Urothelium cell line (cell line): ENCODE measurements at places on chromosomes 5 and 9.

DNA sequence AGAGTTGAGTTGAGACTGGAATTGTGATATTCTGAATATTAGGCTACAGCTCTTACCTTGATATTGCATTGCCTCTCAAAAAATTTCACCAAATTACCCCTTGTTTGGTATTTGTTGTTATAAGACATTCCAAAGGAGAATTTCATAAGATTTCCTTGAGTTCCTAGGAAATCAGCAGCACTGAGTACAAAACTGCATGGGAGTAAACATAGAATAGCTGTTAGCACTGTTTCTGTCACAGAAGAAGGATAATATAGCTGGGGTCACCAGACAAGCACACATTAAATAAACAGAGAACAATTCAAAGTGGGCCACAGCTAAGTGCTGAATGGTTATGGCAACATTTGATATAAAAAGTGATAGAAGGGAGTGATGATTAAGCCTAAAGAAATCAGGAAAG is 724.3 kb downstream of the PRELID2 start:
- DNase-seq = no peak

DNA sequence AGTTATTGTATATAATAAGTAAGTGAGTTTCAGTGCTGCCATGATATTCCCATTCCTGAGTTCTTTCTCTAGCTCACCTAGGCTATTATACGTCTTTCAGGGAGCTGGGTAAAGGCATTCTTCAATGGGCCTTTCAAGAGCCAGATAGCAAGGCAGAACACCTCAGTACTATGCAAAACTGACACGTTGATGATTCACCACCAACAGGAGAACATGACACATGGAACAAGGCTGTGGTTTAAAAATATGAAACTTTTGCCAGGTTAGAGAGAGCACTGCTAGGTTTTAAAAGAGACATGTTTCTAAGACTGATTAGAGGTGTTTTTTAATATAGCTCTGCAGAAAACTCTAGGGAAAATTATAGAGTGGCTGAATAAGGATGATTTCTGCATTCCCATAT is 95.9 kb downstream of the UGCG start:
- peak; percentile 75 for DNase-seq

GRCh38 chr5:102815540-102816332 is 60.6 kb downstream of the PAM start:
- DNase-seq = no peak

GRCh38 chr9:28999057-28999456 is 1425.8 kb upstream of the C9orf72 start:
- no peak for DNase-seq

GRCh38 chr5:164341056-164341619 is 835.7 kb downstream of the MAT2B start:
- DNase-seq = no peak

DNA sequence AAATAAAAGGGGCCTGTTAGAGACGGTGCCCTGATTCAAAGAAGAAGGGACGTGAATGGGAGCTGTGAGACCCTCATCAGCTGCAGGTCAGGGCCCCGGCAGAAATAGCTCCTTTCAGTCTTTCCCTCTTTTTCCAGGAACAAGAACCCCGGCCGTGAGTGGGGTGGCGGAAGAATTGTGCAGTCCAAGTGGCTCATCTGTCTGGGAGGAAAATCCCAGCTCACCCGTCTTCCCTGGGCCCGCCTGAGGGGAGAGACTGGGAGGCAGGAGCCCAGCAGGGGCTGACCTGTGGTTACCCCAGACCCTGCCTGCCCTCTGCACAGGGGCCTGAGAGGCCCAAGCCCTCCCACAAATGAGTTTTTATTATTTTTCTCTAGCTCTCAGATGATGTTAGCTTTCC is 24.8 kb upstream of the CSF1R start:
- DNase-seq = no peak

GRCh38 chr9:108869092-108869725 is 7.1 kb downstream of the ACTL7A start:
- peak; percentile 73 for DNase-seq

- DNase-seq = peak; percentile 61
Observed at GRCh38 chr9:70588381-70588780, 173.9 kb upstream of the KLF9 start.

DNA sequence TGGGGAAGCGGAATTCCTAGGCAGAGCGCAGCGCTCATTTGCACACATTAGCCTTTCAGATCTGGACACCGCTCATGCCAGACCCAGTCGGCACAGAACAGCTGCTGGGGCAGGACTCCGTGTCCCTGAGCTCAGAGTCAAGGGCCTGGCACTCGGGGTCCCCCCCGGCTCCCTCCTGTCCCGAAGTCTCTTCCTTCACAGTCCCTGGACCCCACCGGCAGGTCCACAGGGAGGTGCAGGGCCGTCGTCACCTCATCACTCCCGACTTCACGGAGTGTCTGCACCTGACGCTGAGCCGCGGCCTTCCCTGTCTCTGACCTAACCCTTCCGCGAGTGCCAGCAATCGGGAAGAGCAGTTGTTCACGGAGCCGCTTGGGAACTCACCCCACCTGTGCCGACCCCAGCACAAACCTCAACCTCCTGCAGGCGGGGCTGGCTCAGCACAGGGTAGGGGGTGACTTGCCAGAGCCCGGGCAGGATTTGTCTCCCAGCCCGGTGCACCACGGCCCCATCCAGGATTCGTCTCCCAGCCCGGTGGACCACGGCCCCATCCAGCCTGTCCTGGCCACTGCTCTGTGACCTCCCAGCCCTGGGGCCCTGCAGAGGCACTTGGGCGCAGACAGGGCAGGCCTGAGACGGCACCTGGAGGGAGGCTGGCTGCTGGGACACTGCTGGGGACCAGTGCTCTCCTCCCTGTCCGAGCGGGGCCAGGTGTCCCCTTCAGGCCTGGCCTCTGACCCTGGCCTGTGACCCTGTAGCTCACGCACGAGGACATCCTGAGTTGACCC is 9.9 kb upstream of the SLC9A3 start:
- no peak for DNase-seq

DNA sequence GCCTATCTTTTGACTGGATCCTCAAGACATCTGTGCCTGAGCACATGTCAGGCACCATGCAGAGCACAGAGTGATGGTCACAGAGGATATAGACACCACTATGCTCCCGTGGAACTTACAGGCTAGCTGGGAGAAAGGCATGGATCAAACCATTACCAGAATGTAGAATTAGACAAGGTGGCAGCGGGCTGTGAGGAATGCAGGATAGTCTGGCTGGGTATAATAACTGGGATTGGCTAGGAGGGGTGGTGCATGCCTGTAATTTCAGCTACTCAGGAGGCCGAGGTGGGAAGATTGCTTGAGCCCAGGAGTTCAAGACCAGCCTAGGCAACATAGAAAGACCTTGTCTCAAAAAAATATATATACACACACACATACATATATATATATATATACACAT is 50.3 kb downstream of the ASS1 start:
- DNase-seq = no peak

- no peak for DNase-seq
Observed at GRCh38 chr5:142636093-142636492, 49.8 kb downstream of the FGF1 start.

DNA sequence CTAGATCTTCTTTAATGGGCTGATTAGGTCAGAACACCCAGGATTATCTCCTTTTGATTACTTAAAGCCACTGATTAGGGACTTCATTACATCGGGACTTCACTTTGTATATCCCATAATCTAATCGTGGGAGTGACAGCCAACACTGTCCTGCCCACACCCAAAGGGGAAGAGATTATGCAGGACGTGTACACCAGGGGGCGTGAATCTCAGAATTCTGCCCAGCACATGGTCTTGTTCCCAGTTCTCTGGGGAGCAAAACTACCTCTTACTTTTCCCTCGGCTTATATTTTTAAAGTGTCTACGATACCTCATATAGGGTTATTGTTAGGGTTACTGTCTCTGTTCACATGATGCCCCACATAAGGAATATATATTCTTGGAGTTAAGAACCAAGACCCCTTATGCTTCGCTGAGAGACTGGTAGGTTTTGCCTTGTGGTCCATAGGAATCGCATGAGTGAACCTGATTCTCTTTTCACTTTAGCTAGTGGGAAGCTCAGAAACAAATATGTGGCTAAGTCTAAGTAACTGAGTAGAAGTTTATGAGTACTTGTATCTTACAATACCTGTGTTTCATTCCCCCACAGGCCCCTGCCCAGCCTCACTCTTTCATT is 192.7 kb downstream of the GNA14 start:
- peak; percentile 44 for DNase-seq

GRCh38 chr5:176619203-176619568 is 9.2 kb upstream of the GPRIN1 start:
- DNase-seq = no peak

- no peak for DNase-seq
Observed at GRCh38 chr9:96204853-96205252, 97.1 kb downstream of the HSD17B3 start.

- DNase-seq = no peak
Observed at GRCh38 chr9:2477755-2478154, 143.8 kb upstream of the VLDLR start.

DNA sequence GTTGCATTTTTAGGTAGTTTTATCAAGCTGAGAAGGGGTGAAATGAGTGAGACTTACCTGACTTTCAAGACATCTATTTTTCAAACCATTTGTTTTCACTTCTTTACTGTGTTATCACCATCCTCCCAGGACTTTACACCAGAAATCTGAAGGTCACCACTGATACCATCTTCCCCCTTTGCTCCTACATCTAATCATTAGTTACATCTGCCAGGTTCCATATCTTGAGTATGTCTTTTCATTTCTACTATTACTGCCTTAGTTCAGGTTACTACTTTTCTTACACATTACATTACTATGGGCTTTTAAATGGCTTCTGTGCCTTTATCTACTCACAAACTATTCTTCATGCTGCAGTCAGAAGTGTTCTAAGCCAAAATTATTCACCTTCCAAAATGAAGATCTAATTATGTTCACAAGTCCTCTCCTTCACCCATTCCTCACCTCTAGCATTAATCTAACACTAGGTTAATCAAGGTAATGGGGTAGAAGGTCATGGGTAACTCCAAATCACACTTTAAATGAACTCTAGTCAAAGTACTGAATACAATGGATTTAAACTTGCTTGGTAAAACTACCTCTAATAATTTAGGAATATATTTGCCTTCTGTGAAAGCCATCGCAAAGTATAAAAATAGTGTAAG is 2.1 kb upstream of the HSDL2 start:
- no peak for DNase-seq

DNA sequence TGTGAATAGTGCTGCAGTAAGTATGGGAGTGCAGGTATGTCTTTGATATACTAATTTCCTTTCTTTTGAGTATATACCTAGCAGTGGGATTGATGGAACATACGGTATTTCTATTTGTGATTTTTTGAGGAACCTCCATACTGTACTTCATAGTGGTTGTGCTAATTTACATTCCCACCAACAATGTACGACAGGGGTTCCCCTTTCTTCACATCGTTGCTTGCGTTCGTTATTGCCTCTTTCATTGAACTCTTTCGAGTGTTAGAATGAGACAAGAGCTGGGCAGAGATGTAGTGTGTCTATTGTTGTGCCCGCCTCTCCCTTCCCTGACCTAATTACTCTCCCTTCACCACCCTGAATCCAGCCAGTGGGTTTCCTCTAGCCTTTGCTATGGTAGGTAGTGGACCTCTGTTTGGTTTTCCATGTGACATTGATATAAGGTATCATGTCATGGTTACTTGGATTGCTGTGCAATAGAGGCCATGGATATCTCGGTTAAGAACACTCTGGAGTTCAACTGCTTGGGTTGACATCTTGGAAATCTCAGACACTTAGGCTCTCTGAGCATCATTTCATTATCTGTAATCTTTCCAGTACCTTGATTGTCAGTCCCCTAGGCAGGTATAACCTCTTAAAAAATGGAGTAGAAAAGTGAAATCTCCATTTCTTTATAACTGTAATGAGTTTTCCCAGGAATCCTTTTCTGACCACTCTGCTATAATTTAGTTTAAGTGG is 19.5 kb downstream of the AOPEP start:
- DNase-seq = no peak

GRCh38 chr5:173304591-173304988 is 23.6 kb downstream of the STC2 start:
- no peak for DNase-seq

DNA sequence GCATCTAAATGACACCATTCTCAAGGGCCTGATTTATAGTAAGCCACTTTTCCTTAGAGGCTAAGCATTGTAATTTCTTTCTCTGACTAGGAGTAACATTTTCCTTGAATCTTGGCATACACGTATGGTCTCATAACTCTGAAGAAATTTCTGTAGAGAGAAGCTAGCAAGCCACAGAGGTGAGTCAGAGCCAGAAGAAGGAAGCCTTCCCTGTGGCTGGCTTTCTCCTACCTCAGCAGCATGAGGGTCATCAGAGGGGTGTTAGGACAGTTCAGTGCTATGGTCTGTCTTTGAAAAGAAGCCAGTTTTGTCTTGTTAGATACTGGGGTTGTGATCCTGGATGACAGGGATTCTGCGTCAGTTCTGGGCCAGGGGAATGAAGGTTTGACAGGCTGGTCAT is 3.2 kb downstream of the SNX30 start:
- DNase-seq = peak; percentile 65

DNA sequence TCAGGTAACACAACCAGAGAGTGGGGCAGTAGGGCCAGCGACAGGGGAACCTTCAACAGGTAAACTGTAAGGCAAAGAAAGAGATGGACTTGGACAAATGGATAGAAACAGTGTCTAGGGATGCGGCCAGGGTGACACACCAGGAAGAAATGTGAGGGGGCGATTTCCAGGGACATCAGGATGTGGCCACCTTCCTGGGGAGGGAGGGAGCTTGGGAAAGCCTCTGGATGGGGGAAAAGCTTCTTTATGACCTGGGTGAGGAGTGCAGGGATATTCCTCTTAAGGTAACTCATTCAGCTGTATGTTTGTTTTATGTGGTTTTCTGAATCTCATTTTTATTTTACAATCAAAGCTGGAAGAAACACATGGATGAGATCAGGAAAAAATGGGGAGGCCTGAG is 11.9 kb upstream of the NXNL2 start:
- DNase-seq = peak; percentile 80

DNA sequence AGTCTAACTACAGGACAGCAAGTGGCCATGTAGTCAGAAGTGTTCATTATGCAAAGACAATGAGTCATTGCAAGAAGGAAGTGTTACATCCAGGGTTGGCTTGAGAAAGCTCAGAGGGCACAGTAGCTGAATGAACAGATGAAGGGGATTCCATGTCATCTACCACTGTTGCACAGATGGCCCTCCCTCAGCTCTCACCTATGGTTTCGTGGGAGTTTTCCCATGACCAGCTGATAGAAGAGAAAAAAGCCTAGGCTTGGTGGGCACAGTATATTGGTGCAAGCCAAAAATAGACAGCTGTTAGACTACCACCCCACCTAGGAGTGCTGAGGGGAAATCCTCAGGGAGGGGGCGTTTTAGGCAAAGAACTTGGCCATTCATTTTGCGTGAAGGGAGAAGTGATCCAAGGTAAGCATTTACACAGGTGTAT is 217.0 kb downstream of the DMRT2 start:
- DNase-seq = no peak
